ENCODE measurements at places on chromosomes 5 and 9. TPM values are rescaled to one million over a fixed set of nuclear protein-coding genes. Genes with fewer than 3 reads are reported as not detected.

AK8 gene
- 1.7 TPM for total RNA-seq

PCDHB12 gene
- total RNA-seq: 2.8 TPM

PCDHB9 gene
- total RNA-seq: 1.9 TPM

FGD3 gene
- total RNA-seq: 55.4 TPM

ACOT12 gene
- total RNA-seq: not detected

CARTPT gene
- total RNA-seq: not detected

Measured in ureter (tissue), 1 donor.